ENCODE measurements at places on chromosomes 5 and 9. TPM values are rescaled to one million over a fixed set of nuclear protein-coding genes. Genes with fewer than 3 reads are reported as not detected.

ADAMTS2 gene
- total RNA-seq: 34.4 TPM

GRM6 gene
- not detected for total RNA-seq

PAEP gene
- total RNA-seq: not detected

HMCN2 gene
- total RNA-seq: not detected

RPL37 gene
- total RNA-seq: 47.3 TPM

SARDH gene
- 5.3 TPM for total RNA-seq

CCL27 gene
- total RNA-seq: 0.58 TPM

FOXD4L3 gene
- not detected for total RNA-seq

EIF4E1B gene
- not detected for total RNA-seq

B4GALT1 gene
- total RNA-seq: 45.8 TPM

AQP3 gene
- total RNA-seq: 2.3 TPM
